Vagina (tissue), 2 donors: ENCODE measurements at places on chromosomes 7 and 10. TPM values are rescaled to one million over a fixed set of nuclear protein-coding genes. Genes with fewer than 3 reads are reported as not detected.

DNA sequence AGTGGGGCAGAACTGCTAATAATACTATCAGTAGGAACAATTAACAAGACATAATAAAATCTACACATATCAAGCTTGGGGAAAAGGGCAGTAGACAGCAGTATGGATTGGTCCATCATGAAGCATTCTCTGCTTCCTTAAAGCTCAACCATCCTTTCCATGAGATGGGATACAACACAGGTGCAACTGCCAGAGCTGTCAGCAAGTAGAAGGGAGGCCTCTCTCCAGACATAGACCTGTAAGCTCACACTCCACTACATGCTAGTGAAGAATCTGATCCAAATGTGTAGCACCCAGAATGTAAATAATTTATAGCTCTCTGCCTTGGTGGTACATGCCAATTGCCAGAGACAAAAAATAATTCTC, 41.5 kb upstream of the ANAPC16 start:
- H3K36me3 ChIP-seq, result no peaks in the 10 kb centered on the region
- H3K4me3 ChIP-seq, result no peak overlapping the region
- no peak overlapping the region for H3K27ac ChIP-seq
- no peak for DNase-seq
- H3K4me1 ChIP-seq, result peaks cover 3% of the 10 kb centered on the region

DNA sequence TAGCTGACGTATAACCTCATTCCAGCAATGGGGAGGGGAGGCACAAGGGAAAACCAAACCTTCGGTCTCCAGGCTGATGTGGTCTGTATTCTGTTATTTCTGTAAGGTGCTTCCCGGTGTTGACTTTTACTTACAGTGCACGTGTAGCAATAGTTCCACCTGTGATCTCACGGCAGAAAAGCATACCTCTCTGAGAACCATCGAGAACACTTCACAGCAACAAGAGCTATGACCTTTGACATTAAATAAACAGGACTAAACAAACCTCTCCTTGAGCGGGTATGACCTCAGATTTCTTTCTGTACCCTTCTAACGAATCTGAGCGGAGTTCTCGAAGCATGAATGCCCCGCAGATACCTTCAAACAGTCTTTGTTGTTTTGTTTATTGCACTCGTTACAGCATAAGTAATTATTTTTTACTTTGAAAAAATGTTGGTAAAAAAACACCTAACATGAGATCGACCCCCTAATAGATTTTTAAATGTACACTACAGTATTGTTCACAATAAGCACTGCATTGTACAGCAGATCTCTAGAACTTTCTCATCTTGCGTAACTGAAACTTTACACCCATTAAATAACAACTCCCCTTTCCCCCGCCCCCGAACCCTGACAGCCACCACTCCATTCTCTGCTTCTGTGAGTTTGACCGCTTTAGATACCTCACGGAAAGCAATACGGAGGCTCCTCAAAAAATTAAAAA, 282.3 kb downstream of the GATA3 start:
- DNase-seq, result no peak
- H3K4me1 ChIP-seq, result peaks cover 11% of the 10 kb centered on the region
- no peak overlapping the region for H3K4me3 ChIP-seq
- H3K27ac ChIP-seq, result no peak overlapping the region
- H3K36me3 ChIP-seq, result no peaks in the 10 kb centered on the region

The PRKG1 gene
- total RNA-seq, result 17.9 TPM

- H3K4me1 ChIP-seq, result no peaks in the 10 kb centered on the region
- no peak overlapping the region for H3K27ac ChIP-seq
- no peak overlapping the region for H3K4me3 ChIP-seq
- no peaks in the 10 kb centered on the region for H3K27me3 ChIP-seq
- H3K36me3 ChIP-seq, result no peaks in the 10 kb centered on the region
Observed at GRCh38 chr7:46999866-47000265, 582.0 kb downstream of the TNS3 start.

GRCh38 chr7:12403287-12404181, at the start of gene VWDE:
Gene VWDE (minus strand): TSS chr7:12403865. CDS start chr7:12403716, 149 bp downstream.
- H3K36me3 ChIP-seq, result no peaks in the 10 kb centered on the region
- H3K27me3 ChIP-seq, result no peaks in the 10 kb centered on the region
- H3K4me3 ChIP-seq, result peak within 1 kb of the TSS; percentile 36
- no peak for DNase-seq

The ELFN1 gene
- total RNA-seq, result 2.2 TPM

The TUBAL3 gene
- total RNA-seq, result not detected

GRCh38 chr10:60388709-60389301, 870 bp downstream of the ANK3 start:
- H3K36me3 ChIP-seq, result no peaks in the 10 kb centered on the region
- H3K4me3 ChIP-seq, result no peak overlapping the region
- no peak overlapping the region for H3K27ac ChIP-seq
- H3K4me1 ChIP-seq, result peaks cover 8% of the 10 kb centered on the region
- no peaks in the 10 kb centered on the region for H3K27me3 ChIP-seq

DNA sequence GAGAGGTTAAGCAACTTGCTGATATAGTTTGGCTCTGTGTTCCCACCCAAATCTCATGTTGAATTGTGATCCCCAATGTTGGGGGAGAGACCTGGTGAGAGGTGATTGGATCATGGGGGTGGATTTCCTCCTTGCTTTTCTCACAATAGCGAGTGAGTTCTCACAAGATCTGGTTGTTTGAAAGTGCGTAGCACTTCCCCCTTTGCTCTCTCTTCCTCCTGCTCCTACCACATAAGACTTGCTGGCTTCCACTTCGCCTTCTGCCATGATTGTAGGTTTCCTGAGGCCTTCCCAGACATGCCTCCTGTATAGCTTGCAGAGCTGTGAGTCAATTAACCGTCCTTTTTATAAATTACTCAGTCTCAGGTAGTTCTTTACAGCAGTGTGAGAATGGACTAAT, 13.5 kb upstream of the ZNRF2 start:
- no peaks in the 10 kb centered on the region for H3K36me3 ChIP-seq
- no peak for DNase-seq
- H3K4me3 ChIP-seq, result no peak overlapping the region
- no peak overlapping the region for H3K27ac ChIP-seq
- no peaks in the 10 kb centered on the region for H3K27me3 ChIP-seq

DNA sequence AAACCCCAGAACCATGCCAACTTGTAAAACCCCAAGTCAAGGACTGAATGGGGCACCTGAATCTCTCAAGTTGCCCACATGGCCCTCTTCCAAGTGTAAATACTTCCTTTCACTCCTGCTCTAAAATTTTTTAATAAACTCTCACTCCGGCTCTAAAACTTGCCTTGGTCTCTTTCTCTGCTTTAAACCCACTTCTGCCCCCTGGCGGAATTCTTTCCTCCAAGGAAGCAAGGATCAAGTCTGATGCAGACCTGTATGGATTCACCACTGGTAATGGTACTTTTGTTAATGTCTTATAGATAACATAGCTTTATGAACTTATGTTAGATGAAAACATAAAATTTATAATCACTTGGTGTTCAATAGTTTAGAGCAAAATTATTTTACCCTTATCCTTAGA, 33.8 kb downstream of the SLC16A9 start:
- no peak overlapping the region for H3K4me3 ChIP-seq
- DNase-seq, result no peak
- no peaks in the 10 kb centered on the region for H3K27me3 ChIP-seq
- no peaks in the 10 kb centered on the region for H3K36me3 ChIP-seq
- H3K27ac ChIP-seq, result peak overlapping the region; percentile 55
- peaks cover 19% of the 10 kb centered on the region for H3K4me1 ChIP-seq

GRCh38 chr7:51261950-51262795, 54.4 kb downstream of the COBL start:
- H3K36me3 ChIP-seq, result no peaks in the 10 kb centered on the region
- H3K27me3 ChIP-seq, result no peaks in the 10 kb centered on the region
- H3K27ac ChIP-seq, result no peak overlapping the region
- peaks cover 10% of the 10 kb centered on the region for H3K4me1 ChIP-seq
- no peak overlapping the region for H3K4me3 ChIP-seq
- no peak for DNase-seq

The AMPH gene
- total RNA-seq, result 13.3 TPM

DNA sequence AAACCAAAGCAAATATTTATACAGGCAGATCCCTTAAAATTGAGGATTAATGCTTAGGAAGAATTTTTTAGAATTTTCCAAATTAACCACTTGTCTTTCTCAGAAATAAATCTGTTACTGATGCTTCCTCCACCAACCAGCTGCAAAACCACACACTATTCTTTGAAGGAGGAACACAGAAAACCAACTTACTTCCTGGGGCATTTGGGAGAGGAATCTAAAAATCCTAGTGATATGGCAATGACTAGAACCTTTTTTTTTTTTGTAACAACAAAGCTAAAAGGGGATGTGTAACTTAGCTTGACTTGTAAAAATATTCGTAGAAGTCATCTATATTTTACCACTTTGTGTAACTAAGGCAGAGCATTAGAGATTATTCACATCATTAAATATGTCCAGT, 5.1 kb upstream of the TM9SF3 start:
- DNase-seq, result no peak
- H3K4me1 ChIP-seq, result peaks cover 15% of the 10 kb centered on the region
- no peaks in the 10 kb centered on the region for H3K27me3 ChIP-seq
- no peak overlapping the region for H3K4me3 ChIP-seq
- H3K27ac ChIP-seq, result no peak overlapping the region

The PDE6C gene
- not detected for total RNA-seq

DNA sequence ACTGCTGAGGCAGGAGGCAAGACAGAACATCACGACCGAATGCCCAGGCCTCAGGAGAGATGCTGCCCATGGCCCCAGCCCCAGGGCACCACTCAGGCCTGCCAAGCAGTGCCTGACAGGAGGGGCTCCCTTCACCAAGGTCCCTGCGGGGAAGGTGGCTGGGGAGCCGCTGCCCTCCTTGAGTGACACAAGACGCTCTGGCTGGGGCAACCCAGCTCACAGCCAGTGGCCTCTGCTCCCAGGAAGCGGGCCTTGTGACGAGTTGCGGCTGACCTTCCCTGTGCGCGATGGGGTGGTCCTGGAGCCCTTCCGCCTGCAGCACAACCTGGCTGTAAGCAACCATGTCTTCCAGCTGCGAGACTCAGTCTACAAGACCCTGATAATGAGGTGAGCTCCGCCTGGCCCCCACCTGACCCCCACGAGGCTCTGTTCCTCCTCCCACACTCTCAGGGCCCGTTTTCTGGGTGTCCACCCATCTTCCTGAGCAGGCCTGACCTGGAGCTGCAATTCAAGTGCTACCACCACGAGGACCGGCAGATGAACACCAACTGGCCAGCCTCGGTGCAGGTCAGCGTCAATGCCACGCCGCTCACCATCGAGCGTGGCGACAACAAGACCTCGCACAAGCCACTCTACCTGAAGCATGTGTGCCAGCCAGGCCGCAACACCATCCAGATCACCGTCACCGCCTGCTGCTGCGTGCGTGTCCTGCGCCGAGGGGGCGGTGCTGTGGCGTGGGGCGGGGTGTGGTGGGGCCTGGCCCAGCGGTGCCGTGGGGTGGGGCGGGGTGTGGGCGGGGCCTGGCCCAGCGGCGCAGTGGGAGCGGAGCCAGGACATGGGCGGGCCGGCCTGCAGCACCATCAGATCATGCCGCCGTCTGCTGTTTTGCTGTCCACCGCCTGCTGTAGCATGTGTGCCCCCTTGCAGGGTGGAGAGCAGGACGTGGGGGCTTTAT, 12.8 kb downstream of the ZMIZ2 start:
- no peaks in the 10 kb centered on the region for H3K27me3 ChIP-seq
- H3K27ac ChIP-seq, result peak overlapping the region; percentile 39
- H3K36me3 ChIP-seq, result no peaks in the 10 kb centered on the region
- H3K4me3 ChIP-seq, result no peak overlapping the region
- peaks cover 29% of the 10 kb centered on the region for H3K4me1 ChIP-seq
- peak; percentile 78 for DNase-seq

The VAX1 gene
- total RNA-seq, result not detected

- no peak for DNase-seq
- no peaks in the 10 kb centered on the region for H3K27me3 ChIP-seq
- no peaks in the 10 kb centered on the region for H3K36me3 ChIP-seq
- H3K27ac ChIP-seq, result peak overlapping the region; percentile 1
Observed at GRCh38 chr10:103145046-103145445, 48.0 kb downstream of the NT5C2 start.

The NUDT13 gene
- total RNA-seq, result 2.9 TPM

The DNAJB6 gene
- 93.1 TPM for total RNA-seq

The PHYHIPL gene
- total RNA-seq, result 2.0 TPM

- no peaks in the 10 kb centered on the region for H3K27me3 ChIP-seq
- H3K27ac ChIP-seq, result no peak overlapping the region
- peak overlapping the region; percentile 7 for H3K4me3 ChIP-seq
- no peaks in the 10 kb centered on the region for H3K36me3 ChIP-seq
- DNase-seq, result no peak
Observed at GRCh38 chr10:101367569-101368453, 13.8 kb downstream of the BTRC start.

The PHYH gene
- 15.2 TPM for total RNA-seq

DNA sequence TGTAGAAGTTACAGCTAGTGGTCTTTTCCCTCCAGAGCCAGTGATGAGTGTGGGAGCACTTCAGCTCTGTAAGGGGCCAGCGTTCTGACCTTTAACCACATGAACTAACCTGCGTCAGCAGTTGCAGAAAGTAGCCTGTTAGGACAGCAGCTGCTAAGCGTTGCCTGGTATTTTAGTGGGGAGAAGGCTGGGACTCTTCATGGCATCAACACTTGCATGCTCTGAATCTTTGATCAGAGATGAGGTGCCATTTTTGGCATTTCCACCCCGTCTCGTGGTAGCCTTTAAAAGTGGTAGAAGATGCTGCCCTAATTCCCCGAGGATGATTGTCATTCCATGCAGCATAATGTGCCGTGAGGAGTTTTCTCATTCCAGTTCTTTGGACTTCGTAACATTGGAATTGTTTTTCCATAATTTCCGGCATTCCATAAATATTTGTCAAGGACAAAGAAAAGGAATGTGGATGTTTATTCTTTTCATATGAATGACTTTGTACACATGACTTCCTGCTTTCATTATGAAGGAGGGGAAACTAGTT, 92.2 kb downstream of the AVL9 start:
- no peak overlapping the region for H3K27ac ChIP-seq
- H3K4me1 ChIP-seq, result peaks cover 17% of the 10 kb centered on the region
- H3K4me3 ChIP-seq, result no peak overlapping the region
- H3K27me3 ChIP-seq, result no peaks in the 10 kb centered on the region

DNA sequence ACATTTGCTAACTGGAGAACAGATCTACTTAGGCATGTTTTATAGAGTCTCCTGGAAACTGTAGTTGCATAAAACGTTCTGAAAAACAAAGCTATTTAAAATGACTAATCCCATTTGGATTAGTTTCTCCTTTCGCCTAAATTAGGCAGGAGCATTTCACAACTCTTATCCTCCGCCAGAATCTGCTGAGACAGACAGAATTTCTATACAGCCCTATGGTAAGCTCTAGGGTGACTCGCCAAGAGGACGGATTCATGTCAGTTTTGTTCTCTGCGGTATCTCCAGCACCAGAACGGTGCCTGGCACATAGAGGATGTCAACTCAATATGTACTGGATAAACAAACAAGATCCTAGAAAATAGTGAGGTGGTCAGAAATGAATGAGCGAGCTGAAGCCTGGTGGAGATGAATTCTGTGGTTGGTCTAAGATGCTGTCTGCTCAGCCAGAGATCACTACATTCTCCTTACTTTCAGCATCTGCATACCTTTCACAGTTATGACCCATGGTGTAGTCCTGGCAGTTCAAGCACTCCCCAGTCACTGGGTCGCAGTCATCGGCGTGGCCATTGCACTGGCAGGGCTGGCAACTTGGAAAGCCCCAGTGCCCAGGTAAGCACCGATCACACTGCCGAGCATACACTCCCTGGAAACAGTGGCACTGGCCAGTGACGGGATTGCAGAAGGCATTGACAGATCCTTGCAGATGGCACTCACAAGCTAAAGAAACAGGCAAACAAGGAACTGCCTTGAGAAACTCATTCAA, 44.0 kb downstream of the LAMB1 start:
- H3K4me3 ChIP-seq, result no peak overlapping the region
- DNase-seq, result no peak
- no peaks in the 10 kb centered on the region for H3K27me3 ChIP-seq

GRCh38 chr7:47788083-47788482, 160.2 kb downstream of the PKD1L1 start:
- H3K36me3 ChIP-seq, result no peaks in the 10 kb centered on the region
- no peak overlapping the region for H3K27ac ChIP-seq
- no peak overlapping the region for H3K4me3 ChIP-seq

The MCU gene
- 44.7 TPM for total RNA-seq
